ENCODE measurements at places on chromosomes 7 and 10. TPM values are rescaled to one million over a fixed set of nuclear protein-coding genes. Genes with fewer than 3 reads are reported as not detected.

OR6V1 gene
- not detected for total RNA-seq

SLC16A9 gene
- 5.6 TPM for total RNA-seq

ASB10 gene
- not detected for total RNA-seq

NPTX2 gene
- total RNA-seq = 2.7 TPM

SCART1 gene
- 3.6 TPM for total RNA-seq

- no peak for DNase-seq
Measured at GRCh38 chr7:44180631-44181030, 8.6 kb downstream of the GCK start.

DNA sequence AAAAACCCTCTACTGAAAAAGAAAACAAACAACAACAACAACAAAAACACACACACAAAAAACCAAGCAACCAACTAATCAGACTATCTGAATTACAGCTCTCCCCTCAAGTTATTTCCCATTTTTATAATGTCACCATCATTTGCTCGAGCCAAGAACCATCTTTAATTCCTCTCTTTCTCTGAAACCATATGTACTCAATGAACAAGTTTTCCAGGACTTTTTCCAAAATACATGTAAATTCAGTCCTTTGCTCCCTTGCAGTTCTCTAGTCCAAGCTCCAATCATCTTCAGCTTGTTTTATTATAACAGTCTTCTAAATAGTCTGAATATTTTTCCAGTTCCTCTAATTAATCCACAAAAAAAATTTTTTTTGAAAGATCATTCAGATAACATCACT lies 506.0 kb downstream of the NXPH1 start:
- DNase-seq = no peak

GRCh38 chr7:31642681-31643115 lies 44.3 kb upstream of the PPP1R17 start:
- no peak for DNase-seq

DNA sequence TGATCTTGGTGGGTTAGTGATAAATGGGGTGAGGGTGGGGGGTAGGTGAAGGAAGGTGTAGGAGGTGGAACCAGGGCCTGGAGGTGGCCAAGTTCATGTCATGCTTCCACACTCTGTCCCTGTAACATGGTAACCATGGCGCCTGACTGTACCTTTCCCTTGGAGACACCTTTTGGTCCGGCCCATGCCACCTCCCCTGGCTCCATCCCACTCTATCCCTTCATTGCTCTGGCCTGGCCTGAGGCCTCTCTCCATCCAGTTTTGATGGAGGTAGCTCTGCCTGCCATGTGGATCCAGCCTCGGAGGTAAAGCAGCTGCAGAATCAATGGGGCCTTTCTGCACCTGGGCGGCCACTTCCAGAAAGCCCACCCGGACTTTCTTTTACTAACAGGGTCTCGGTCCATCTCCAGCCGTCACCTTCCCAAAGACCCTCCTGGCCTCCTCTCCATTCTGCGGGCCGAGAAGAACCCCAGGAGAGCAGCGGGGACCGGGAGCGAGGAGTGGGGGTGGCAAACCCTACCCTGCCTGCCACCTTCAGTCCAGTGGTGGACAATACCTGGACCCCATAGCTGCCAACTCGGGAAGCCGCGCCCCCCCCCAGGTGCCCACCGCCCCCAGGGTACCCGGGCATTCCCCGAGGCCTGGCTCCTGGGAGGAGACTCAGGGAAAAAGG lies 504 bp upstream of the TRRAP start:
- no peak for DNase-seq

- DNase-seq = peak; percentile 72
Measured at GRCh38 chr10:118459642-118460193, 117.6 kb upstream of the FAM204A start.
